Activated naive CD4-positive, alpha-beta T cell treated with anti-CD3 and anti-CD28 coated beads for 36 hours (primary cell): ENCODE measurements at places on chromosomes 13 and 19.

GRCh38 chr19:16327911-16328823 lies 3.5 kb downstream of the KLF2 start:
- DNase-seq = peak; percentile 87

- DNase-seq = no peak
Measured at GRCh38 chr19:38284422-38284821, 19.6 kb upstream of the C19orf33 start.

GRCh38 chr13:27403203-27403678 lies 21.2 kb upstream of the GTF3A start:
- no peak for DNase-seq

DNA sequence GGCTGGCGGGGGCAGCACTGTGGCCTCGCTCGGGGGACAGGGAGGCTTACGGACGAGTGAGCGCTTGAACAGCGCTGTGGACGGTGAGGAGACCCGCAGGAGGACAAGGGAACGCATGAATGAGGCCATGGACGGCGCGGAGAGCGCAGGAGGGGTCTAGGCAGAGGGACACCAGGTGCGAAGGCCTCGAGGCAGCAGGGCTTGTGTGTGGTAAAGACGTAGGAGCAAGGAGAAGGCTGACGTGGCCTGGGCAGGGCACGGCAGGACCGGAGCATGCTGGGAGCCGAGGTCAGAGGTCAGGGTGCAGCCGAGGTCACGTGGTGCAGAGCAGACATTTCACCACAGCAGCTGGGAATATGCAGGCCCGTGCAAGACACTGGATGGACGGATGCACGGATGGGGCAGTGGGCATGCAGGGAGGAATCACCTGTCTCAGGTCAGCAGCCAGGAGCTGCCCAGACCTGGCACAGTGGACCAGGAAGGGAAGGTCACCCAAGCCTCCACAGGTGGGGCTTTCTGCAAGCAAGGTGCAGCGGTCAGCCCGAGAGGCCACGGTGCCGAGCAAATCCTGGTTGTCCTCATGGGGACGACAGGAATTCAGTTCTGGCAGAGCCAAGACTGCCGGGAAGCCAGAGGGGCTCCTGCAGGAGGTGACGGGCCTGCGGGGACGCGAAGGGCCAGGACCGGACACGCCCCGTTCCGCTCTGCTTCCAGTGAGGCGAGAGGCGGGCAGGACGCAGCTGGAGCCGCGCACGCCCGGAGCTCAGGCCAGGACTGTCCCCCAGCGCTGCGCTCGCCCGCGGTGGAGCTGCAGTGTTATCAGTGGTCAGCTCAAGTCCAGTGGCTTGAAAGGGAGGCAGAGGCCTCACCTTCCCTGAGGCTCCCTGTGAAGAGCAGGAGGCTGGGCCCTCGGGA lies 72.2 kb downstream of the RASA3 start:
- DNase-seq = no peak

GRCh38 chr13:50923272-50923671 lies 13.7 kb downstream of the RNASEH2B start:
- DNase-seq = no peak

DNA sequence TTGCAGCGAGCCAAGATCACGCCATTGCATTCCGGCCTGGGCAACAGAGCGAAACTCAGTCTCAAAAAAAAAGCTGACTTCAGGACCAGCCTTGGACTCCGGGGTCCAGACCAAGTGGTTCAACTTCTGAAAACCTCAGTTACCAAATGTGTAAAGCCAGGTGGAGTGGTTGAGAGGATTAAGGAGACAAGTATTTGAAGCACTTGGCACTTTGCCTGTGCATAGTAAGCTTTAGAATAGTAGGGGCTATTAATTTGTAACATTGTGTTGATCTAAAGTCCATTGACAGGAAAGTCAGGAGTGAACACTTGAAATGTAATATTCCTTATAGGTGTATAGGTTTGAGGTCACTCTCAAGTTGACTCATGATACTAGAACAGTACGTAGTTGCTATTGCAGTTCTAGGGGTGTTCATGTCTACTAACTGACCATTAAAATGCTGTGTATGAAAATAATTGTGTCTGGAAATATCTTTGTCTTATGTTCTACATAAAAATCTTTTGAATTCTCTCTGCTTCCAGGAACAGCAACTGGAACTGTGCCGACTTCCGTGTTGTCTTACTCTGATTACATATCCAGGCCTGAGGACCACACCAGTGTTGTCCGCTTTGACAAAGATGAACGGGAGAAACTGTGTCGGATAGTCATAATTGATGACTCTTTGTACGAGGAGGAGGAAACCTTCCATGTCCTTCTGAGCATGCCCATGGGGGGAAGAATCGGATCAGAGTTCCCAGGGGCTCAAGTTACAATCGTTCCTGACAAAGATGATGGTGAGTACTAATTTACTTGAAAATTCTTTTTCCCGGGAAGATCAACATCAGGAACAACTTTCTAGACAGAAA lies 97.4 kb downstream of the FREM2 start:
- no peak for DNase-seq

DNA sequence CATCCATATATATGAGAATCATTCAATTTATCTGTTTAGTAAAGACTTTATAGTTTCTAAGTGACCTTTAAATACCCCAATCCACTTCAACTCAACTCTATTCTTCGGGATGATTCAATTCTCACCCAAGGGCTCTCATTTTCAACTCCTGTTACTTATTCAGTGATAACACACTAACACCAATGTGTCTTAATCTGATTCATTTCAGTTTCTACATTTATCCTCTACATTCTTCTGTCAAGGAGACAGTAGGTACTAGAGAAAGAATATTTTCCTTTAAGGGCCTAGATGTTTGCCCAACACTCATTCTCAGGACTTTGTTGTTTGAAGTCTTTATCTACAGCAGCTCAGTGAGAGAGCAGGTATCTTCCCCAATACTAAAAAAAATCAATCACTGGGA lies 7.1 kb downstream of the ARGLU1 start:
- DNase-seq = no peak

DNA sequence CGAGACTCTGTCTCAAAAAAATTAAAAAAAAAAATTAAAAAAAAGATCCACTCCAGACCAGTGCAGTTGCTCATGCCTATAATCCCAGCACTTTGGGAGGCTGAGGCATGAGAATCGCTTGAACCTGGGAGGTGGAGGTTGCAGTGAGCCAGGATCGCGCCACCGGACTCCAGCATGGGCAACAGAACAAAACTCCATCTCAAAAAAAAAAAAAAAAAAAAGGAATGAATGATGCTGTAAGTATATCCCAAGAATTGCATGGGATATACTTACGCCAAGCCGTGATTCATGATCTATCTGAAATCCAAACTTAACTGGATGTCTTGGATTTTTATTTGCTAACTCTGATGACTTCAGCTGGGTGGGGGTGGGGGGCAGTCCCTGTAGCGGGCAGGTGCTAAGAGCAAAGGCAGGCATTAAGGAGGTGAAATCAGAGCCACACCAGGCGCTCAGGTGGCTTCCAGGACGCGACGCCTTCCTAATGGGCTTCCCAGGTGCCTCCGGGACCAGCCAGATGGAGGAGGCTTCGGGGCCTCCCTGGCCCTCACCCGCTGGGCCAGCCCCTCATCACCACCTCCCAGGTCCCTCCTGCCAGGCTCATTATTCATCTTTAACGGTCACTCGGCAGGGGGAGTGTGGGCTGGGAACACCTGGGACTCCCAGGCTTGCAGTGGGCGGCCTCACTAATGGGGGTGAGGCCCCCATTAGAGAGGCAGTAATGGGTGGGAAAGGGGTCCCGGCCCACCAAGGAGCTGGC lies 11.4 kb upstream of the FUT5 start:
- no peak for DNase-seq

GRCh38 chr13:27985600-27985999 lies 2.9 kb downstream of the URAD start:
- no peak for DNase-seq

- DNase-seq = peak; percentile 35
Measured at GRCh38 chr19:39413911-39414608, 1.6 kb downstream of the PLEKHG2 start.

GRCh38 chr13:98142380-98143156 lies at the start of gene FARP1:
FARP1 (plus strand) TSS chr13:98143094; CDS start chr13:98213243, 70,149 bp downstream.
- peak; percentile 62 for DNase-seq

GRCh38 chr19:45769821-45770191 lies 754 bp upstream of the SIX5 start:
- no peak for DNase-seq

- no peak for DNase-seq
Measured at GRCh38 chr19:1991018-1991913, 24.2 kb downstream of the BTBD2 start.

GRCh38 chr13:23443878-23444277 lies 10.4 kb upstream of the SACS start:
- DNase-seq = no peak

GRCh38 chr19:1449467-1450442 lies at the start of gene APC2:
APC2 (plus strand) TSS chr19:1450121; CDS start chr19:1453002, 2,881 bp downstream.
- DNase-seq = no peak

GRCh38 chr13:80214050-80214449 lies 126.9 kb downstream of the SPRY2 start:
- no peak for DNase-seq

GRCh38 chr13:91882918-91883317 lies 484.5 kb downstream of the GPC5 start:
- DNase-seq = no peak

DNA sequence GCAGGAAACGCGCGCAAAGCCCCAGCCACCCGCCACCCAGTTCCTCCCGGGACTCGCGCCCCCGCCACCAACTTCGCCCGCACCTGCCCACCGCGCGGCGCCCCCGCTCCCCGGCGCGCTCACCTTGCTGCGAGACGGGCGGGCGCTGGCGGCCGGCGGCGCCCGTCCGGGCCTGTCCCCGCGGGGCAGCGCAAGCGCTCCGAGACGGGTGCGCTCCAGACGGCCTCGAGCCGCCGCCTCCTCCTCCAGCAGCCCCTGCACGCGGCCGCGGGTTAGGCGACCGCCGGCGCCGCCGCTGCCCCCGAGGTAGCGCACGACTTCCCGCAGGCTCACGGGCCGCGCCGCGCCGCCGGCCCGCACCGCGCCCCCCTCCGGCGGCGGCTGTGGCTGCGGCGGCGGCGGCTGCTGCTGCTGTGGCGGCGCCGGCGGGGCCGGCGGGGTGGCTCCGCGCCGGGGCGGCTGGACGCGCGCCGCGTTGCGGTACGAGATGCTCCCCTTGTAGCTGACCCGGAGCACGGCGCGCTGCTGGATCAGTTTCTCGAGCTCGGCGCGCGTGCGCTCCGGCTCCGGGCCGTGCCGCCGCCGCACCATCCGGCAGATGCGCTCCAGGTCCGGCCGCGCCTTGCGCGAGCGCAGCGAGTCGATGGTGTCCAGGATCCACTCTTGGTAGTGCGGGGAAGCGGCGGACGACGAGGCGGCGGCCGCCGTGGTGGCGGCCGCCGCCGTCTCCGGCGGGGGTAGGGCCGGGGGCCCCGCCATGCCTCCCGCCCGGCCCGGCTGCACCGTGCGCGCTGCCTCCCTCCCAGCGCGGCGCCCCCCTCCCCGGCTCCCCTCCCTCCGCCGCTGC lies 666 bp downstream of the SAMD1 start:
- peak; percentile 41 for DNase-seq

- no peak for DNase-seq
Measured at GRCh38 chr19:43574424-43575155, 737 bp downstream of the XRCC1 start.

DNA sequence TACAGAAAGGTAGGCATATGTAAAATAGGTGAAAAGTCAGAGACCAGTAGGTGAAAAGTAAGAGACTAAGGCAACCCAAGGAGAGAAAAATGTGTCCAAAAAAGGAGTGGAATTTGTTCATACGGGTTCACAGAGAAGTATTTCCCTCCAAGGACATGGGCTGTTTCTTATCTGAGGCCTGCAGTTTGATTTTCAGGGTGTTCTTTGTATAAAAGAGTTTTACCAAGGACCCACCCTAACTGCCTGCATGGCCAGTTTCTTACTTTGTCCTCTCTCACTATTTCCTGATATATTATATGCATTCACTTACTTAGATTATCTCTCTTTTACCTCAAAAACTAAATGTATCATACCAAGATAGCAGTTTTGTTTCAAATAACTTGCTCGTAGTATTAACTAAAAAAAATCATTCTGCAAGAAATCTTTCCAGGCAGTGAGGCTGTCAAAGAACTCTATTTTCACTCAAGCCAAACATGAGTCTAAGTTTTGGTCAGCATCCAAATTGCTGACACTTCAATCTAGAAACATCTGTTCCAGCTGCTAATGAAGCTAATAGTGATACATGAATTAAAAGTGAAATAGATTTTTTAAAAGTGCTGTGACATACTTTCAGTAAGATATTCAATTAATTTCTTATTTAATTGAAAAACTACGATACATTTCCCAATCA lies 141.4 kb upstream of the SGCG start:
- no peak for DNase-seq
